ENCODE measurements at places on chromosomes 7 and 10.
A peak's percentile ranks its signal among the peaks of the same experiment; 100 is the strongest.

DNA sequence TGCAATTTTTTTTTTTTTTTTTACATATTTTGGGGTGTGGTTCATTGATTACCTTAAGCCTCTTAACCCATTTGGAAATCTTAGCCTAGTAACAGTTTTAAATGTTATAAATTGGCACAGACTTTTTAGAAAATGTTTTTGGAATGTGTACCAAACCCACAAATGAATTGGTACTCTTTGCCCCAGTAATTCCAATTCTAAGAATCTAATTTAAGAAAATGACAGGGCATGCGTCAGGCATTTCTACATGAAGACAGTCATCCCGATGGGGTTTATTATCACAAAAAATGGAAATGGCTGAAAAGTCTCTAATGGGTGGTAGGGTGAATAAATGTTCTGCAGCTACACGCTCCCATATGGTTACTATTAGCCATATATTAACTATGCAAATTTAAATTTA is 54.9 kb downstream of the ITIH5 start:
- DNase-seq = no peak

DNA sequence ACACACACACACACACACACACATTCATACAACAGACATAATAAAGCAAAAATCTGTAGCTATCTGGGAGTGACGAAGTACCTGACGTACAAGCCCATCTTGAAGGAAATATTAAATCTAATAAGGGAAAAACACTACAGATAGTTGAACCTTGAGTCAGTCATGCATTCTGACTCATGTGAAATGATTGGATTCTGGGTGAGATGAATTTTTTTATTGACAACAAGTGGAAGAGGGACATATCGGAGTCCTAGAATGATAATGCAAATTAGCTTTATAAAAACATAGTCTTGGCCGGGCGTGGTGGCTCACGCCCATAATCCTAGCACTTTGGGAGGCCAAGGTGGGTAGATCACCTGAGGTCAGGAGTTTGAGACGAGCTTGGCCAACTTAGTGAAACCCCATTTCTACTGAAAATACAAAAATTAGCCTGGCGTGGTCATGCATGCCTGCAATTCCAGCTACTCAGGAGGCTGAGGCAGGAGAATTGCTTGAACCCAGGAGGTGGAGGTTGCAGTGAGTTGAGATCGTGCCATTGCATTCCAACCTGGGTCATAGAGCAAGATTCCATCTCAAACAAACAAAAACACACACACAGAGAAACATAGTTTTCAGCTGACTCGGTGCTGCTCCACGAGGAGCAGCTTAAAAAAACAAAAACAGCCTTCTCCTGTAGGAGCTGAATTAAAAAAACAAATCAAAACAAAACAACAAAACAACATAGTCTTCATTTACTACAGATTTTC is 154.4 kb upstream of the MKLN1 start:
- no peak for DNase-seq

DNA sequence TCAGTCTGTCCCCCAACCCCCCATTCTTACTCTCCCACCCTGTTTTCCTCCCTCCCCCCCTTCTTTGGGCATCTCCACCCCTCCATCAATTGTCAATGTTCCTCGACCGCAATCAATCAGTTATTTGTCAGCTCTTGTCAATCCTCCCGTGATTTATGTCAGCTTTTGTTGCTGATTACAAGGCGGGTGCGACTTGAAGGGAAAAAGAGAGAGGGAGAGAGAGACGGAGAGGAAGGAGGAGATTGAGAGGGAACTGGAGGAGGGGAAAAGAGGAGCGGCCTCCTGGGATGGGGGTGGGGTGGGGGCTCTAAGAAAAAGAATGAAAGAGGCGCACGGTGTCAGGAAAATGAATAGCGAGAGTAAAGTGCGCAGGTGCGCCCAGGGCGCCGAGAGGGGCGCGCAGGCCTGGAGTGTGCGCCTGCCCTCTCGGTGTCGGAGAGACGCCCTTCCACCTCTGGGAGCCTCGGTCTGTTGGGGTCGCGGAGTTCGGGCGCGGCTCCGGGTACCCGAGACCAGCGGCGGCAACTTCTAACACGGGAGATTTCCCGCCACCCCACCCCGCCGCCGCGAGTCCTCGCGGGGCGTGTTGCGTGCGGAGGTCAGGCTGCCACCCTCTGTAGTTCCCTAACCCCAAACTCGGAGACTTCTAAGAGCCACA is 1.1 kb upstream of the ZNF503 start:
- DNase-seq = peak; percentile 59

- no peak for DNase-seq
Observed at GRCh38 chr10:46268076-46268881, 18.5 kb upstream of the ANTXRL start.

DNA sequence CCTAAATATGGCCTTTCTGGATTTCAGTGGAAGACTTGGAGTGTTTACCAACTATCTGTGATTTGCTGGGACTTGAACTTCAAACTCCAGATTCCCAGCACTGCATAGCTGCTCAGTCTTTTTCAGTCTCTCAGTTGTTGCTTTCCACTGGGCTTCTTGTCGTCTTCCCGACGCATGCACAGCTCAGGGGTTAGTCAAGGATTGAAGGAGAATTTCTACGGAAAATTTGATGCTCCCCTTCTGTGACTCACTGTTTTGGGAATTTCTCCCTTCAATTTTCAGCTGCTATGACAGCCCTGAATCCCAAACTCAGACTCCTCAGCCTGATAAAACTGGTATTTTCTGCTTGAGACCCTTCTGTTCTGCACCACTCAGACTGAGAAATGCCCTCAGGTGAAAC is 91.7 kb downstream of the CYP26A1 start:
- DNase-seq = no peak

DNA sequence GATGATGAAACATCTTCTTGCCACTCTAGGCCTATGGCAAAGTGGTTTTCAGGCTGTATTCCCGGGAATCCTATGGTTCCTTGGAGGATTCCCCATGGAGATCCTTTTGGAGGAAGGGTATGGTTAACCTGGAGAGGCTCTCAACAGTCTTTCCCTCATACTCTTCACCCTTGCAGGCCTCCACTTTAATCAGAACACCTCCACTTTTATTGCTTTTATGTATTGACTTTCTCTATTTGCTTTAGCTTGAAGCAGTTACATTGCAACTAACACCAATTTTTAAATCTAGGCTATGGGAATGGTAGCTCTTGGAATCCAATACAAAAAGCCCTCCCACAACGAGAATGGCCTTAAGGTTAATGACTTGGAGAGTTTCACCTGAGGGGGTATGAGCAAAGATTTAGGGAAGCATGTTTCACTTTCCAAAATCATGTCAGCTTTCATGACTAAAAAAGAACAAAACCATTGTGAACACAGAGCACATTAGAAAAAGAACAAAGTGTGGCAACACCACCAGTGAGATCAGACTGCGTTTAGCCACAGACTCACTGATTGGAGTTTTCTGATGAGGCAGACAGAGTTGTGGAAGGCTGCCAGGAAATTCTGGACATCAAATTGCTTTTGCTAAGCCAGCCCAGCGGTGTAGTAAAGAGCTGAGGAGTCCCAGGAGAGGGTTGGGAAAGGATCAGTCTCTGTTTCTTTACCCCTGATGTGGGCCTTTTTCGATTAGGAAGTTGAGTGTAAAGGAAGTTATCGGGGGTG is 130.4 kb upstream of the BMPER start:
- no peak for DNase-seq

DNA sequence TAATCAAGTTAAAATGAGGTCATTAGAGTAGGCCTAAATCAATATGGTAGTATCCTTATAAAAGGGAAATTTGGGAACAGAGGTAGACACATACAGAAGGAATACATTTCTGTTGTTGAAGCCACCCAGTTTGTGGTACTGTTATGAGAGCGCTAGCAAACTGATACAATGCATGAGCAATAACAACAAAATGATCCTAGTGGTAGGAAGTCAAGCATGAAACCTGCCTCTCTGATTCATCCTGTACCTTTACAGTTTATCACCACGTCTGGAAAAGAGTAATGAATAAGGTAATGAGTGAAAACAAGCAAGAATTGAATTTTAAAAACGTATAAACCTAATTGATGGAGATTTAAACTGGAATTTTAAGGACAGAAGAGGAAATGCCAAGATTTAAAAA is 217.2 kb downstream of the PCLO start:
- no peak for DNase-seq

DNA sequence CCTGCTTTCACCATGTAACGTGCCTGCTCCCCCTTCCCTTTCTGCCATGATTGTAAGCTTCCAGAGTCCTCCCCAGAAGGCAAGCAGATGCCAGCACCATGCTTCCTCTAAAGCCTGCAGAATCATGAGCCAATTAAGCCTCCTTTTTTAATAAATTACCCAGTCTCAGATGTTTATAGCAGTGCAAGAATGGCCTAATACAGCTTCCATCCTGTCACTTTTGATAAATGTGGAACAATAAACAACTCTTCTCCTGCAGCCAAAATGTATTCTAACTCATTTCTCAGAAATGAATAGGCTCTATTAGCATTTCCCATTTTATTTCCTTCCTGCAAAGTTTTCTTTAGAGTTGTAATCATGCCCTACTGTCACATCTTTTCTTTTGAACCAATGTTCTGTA is 43.4 kb downstream of the C7orf25 start:
- no peak for DNase-seq

DNA sequence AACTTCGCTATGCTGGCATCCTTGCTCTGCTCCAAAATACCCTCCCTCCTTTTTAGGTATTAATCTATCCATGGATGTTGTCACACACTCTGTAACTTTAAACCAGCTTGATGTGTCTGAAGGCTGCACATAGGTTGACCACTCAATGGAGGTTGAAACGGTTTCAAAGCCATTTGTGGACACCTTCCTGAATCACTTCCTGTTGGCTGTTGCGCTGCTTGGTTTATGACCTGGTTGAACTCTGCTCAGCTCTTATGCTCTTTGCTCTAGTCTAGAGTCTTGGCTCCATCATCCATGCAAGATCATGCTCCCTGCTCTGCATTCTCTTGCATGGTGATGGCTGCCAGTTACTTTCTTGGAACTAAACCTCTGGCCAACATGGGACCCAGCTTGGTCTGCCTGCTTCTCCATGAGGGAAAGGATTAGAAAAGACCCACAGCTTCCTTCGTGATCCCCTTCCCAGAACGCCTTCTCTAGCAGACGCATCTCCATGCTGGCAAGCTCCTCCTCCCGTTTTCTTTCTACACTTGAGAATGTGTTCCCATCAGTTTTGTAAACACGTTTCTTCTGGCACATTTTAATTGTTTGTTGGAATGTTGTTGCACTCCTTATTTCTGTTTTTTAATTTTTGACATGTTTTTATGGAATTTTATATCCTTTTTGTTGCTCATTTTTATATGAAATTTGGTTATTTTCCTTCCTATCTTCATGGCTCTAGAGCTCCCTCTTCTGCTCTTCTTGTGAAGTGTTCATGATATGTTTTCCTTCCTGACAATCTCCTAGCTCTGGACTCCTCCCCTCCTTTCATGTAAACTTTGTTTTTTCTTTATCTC is 149.8 kb downstream of the XPNPEP1 start:
- DNase-seq = no peak

GRCh38 chr7:125355899-125356298 is 426.3 kb upstream of the POT1 start:
- DNase-seq = no peak

DNA sequence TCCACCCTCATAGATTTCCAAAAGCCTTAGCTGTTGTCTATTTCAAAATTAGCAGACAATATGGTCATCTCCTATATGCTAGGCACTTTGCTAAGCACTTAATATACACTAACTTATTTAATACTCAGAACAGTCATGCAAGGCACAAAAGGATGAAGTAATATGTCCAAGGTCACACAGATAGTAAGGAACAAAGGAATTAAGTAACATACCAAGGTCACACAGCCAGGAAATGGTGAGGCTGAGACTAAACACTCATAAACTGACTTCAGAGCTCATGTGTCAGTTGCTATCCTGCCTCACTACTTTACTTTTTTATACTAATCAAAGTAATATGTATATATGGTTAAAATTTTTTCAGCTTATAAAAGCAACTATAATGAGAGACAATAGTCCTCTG is 23.6 kb upstream of the HIBADH start:
- DNase-seq = no peak

Measured in aorta (tissue), 5 donors.